ENCODE measurements at places on chromosomes 12 and 14. TPM values are rescaled to one million over a fixed set of nuclear protein-coding genes. Genes with fewer than 3 reads are reported as not detected.

GRCh38 chr14:96055753-96056508 is 16.8 kb downstream of the C14orf132 start:
- H3K4me3 ChIP-seq: no peak overlapping the region
- H3K4me1 ChIP-seq: peaks cover 2% of the 10 kb centered on the region
- H3K27ac ChIP-seq: no peak overlapping the region
- no peaks in the 10 kb centered on the region for H3K27me3 ChIP-seq
- H3K36me3 ChIP-seq: no peaks in the 10 kb centered on the region
- DNase-seq: no peak

DNA sequence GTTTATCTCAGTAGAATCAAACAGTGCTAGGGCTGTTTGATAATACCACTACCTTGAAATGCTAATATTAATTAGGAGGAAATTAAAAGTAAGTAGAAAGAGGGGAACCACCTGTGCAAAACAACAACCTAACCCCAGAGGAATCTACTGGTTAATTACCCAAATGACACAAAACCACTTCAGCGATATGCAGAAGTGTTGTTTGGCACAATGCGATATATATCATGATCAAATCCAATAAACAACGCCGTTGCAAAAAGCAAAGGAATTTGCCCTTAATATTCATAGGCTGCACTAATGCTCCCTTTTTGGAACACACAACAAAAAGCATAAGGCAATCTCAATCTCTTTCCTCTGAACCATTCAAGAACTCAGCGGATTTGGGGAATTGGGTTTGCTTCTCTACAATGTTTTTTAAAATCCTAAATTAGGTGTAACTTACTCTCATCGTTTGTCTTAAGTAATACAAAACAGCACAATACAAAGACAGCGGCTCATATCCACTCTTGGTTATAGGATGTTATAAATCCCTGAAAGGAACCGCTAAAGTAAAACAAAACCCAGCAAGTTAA is 1.5 kb downstream of the MAP4K5 start:
- H3K4me3 ChIP-seq: peak overlapping the region; percentile 65
- no peaks in the 10 kb centered on the region for H3K4me1 ChIP-seq
- no peaks in the 10 kb centered on the region for H3K27me3 ChIP-seq
- no peak for DNase-seq

LAG3 gene
- 1.8 TPM for total RNA-seq

DNA sequence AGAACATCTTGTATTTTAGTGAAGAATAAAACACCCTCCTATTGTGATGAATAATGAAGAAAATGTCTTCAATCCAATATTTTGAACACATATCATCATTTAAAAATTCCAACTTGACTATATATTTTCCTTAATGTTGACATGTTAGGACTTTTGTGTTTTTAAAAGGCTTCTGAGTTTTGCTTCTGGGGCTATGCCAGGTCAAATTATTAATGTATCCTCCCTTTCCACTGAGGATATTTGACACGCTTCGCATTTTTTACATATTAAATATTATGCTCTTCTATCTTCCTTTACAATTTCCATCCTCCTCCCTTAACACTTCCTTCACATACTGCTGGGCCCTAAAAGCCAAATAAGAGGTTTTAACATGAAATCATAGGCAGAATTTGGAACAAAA is 20.6 kb downstream of the RERG start:
- H3K27ac ChIP-seq: no peak overlapping the region
- H3K4me1 ChIP-seq: peaks cover 3% of the 10 kb centered on the region
- no peaks in the 10 kb centered on the region for H3K36me3 ChIP-seq
- H3K4me3 ChIP-seq: no peak overlapping the region

- no peak overlapping the region for H3K27ac ChIP-seq
- DNase-seq: no peak
- no peaks in the 10 kb centered on the region for H3K27me3 ChIP-seq
- H3K36me3 ChIP-seq: no peaks in the 10 kb centered on the region
- H3K4me3 ChIP-seq: no peak overlapping the region
Observed at GRCh38 chr12:12456637-12457036, 99.8 kb downstream of the BORCS5 start.

DNA sequence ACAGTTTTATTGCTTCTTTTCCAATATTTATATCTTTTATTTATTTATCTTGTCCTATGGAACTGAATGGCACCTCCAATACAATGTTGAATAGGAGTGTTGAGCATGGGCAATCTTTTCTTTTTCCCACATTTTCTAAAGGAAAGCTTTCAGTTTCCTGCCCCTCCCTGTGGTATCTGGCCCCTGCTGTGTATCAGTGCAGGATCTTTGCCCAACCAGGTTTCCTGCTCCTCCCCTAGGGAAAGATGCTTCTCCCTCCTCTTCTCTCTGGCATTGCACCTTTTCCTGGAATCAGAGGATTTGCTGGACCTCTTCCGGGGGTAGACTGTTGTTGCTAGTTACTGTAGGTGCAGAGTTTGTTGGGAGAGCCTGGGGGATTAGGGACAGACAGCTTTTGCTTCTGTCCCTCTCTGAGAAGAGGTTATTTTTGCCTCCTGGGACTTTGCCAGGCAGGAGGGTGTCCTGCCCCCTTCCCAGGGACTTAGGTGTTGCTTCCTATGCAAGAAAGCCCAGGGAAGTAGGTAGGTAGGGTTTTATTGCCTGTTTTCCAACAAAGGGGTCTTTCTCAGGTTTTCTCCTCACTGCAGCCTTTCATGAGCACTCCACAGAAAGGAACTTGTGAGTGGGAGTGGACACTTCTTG is 67.6 kb downstream of the POLR3B start:
- no peak overlapping the region for H3K27ac ChIP-seq
- no peak for DNase-seq
- no peaks in the 10 kb centered on the region for H3K27me3 ChIP-seq

EXOC3L4 gene
- 0.68 TPM for total RNA-seq

GRCh38 chr12:88338486-88338885 is 196.4 kb downstream of the TMTC3 start:
- no peak overlapping the region for H3K4me3 ChIP-seq
- H3K4me1 ChIP-seq: no peaks in the 10 kb centered on the region
- H3K27ac ChIP-seq: no peak overlapping the region
- no peak for DNase-seq
- no peaks in the 10 kb centered on the region for H3K36me3 ChIP-seq

DNA sequence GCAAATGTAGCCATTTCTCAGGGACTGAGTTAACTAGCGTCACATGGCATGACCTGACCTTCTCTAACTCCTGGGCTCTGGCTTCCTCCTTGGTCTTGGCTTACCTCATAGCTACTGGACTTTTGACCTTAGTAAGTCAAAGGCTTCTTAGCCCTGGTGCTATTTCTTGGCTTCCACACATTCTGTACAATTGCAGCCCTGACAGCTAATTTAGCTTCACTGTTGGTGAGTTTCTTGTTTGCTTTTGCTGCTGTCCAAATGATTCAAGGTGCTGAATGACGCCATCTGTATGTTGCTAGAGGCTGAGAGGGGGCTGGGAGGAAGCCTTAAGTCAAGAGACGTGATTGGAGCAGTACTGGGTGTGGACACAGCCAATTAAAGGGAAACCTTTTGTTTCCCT is 202.7 kb downstream of the PRKD1 start:
- H3K4me3 ChIP-seq: no peak overlapping the region
- DNase-seq: no peak
- no peaks in the 10 kb centered on the region for H3K27me3 ChIP-seq
- H3K27ac ChIP-seq: no peak overlapping the region
- no peaks in the 10 kb centered on the region for H3K36me3 ChIP-seq

MANSC4 gene
- not detected for total RNA-seq

GRCh38 chr14:53147893-53148292 is 5.2 kb downstream of the DDHD1 start:
- H3K27me3 ChIP-seq: no peaks in the 10 kb centered on the region
- no peak overlapping the region for H3K4me3 ChIP-seq
- no peaks in the 10 kb centered on the region for H3K4me1 ChIP-seq
- no peak for DNase-seq

Data from aorta (tissue), 5 donors.